ENCODE measurements at places on chromosomes 11 and 22.

GRCh38 chr11:47148903-47149531, 27.7 kb downstream of the ARFGAP2 start:
- DNase-seq = no peak

GRCh38 chr11:46112961-46113607, 8.2 kb downstream of the PHF21A start:
- DNase-seq = peak; percentile 82

GRCh38 chr22:41697126-41697775, 2.1 kb upstream of the MEI1 start:
- peak; percentile 69 for DNase-seq

GRCh38 chr22:46055911-46056545, 79.1 kb upstream of the WNT7B start:
- DNase-seq = no peak

DNA sequence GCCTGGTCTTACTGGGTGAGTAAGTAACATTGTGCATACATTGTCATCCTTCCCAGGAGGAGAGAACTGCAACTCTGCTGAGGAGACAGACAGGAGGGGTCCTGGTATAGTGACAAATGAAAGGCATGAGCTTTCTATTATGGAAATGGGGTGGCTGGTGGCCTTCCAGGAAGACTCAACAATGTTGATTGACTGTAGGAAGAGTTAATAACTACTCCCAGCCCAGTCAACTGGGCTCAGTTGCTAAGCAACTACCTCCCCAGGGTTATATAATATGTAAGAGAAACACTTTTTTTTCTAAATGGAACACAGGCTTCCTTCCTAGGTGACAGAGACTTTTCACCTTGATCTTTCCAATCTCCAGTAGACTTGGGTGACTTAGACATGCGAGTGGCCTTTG, 28.2 kb downstream of the SEZ6L start:
- no peak for DNase-seq

DNA sequence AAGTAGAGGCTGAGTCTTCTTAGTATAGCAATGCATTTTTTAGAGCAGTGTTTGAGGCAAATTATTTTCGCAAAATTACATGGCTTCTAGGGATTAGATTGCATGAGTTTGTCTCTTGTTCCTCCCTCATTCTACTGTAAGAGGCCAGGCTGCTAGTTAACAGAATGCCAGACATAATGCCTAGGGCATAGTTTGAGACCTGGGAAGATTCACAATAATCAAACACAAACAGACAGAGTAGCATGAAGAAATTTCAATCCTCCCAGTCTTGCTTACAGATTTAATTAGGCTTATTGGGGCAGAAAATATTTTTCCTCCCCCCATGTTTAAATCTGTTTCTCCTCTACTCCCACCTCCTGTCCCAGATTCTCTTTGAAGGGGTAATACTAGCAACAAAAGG, 48.3 kb downstream of the ARHGEF12 start:
- DNase-seq = no peak

DNA sequence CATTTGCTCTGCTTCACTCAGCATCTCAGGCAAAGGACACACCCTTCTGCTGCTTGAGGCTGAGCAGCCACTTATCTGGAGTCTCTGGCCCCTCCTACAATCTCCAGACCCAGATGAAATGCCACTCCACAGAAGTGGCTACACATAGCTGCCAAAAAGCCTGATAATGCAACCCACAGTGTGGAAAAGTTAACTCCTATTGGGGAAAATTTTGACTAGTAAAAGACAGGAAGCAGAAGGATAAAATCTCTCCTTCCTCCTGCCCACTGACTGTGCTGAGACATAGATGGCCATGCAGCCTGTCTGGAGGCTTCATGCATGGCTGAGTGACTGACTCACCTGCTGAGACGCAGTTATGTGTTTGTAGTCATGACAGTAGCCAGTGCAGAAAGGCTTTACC, 92.3 kb upstream of the TEAD1 start:
- peak; percentile 21 for DNase-seq

GRCh38 chr11:69721106-69721505, 17.3 kb upstream of the FGF19 start:
- DNase-seq = no peak

- DNase-seq = no peak
Measured at GRCh38 chr11:113415343-113415742, 27.8 kb downstream of the ANKK1 start.

- no peak for DNase-seq
Measured at GRCh38 chr22:47564158-47564450, 801.7 kb downstream of the TBC1D22A start.

- no peak for DNase-seq
Measured at GRCh38 chr22:48369789-48370507, 1457.7 kb downstream of the BRD1 start.

GRCh38 chr11:71322192-71322735, 69.9 kb upstream of the SHANK2 start:
- no peak for DNase-seq

DNA sequence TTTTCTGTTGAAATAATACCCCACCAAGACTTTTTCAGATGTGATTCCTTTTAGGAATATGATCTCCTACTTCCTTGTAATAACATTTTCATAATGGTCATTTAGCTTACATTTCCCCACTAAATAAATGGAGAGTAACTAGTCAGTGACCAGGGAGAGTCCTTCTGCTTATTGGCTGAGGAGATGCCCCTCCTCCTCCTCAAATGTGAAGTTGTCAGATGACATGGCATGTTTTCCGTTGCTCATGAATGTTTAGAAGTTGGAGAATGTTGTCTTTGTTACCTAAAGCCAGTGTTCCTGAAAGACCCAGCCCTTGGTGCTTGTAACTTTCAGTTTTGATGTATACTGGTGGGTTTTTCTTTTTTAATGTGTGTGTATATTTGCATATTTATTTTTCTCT, 38.2 kb downstream of the CSRP3 start:
- DNase-seq = no peak

GRCh38 chr11:115765803-115766239, 261.6 kb upstream of the CADM1 start:
- DNase-seq = no peak

GRCh38 chr22:49785046-49785521, 42.6 kb downstream of the BRD1 start:
- DNase-seq = no peak

DNA sequence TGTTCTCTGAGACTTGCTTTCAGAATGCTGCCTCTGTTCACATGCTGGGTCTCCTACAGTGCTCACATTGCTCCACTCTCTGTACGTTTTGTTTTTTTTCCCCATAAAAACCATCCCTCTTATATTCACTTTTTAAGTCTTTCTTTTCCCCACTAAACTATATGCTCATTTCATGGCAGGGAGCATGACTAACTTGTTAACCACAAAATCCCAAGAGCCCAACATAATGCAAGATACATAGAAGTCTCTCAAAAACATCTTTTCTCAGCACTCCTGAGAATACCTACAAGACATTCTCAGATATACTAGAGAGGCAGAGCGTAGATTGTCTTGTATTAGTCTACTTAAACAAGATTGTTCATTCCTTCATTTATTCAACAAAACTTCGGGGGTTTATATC, 73.3 kb downstream of the FAM76B start:
- no peak for DNase-seq

- DNase-seq = no peak
Measured at GRCh38 chr11:134686460-134687061, 274.5 kb upstream of the B3GAT1 start.

GRCh38 chr22:29230972-29231875, 25.5 kb downstream of the EMID1 start:
- DNase-seq = no peak

DNA sequence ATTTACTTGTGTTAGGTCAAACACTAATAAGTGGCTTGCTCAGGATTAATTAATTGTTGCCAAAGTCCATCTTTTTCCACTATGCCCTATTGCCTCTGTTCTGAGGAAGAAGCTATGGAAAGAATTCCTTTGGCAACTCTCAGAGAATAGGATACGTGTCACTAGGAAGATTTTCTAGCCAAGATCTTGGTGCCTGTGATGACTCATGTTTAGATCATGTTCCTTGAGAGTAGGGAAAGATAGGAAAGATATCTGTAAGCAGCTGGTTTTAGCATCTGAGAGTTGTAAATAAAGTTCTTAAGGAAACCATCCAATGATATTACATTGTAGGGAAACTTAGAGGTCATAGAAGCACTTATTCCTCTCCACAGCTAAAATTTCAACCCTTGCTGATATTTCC, 15.7 kb downstream of the SLN start:
- no peak for DNase-seq

DNA sequence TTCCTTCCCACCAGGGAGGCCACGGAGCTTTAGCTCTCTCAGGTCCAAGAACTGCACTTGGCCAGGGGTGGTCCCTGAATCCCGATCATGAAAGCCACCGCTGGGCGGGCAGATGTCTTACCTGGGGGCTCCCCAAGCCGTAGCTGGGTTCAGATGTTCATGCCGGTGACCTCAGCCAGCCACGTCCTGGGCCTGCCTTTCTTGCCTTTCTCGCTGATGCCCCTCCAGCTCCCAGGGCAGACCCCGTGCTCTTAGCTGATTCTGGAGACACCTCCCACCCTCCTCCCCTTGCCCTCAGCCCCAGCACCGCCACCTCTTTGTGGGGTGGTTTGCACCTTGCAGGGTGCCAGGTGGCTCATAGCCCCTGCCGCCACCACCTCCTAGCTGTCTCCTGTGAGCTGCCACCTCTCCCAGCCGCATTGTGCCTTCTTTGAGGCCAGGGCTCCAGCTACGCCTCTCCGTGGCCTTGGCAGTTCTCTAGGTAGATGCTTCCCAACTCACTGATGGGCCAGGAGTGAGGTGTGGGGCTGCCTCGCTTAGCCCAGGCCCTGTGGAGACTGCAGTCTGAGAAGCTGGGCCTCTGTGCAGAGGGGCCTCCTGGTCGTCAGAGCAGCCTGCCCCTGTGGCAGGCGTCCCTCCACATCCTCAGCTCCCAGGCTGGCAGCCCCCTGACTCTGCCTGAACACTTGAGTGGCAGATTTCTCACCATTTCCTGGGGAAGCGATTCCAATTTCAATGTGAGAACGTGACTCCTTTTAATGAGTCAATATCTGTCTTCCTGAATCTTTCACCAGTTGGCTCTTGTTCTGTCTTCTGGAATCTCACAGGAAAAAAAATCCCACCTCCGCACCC, 97.6 kb upstream of the B3GAT1 start:
- DNase-seq = no peak

GRCh38 chr22:38423512-38424503, 31.2 kb downstream of the KCNJ4 start:
- peak; percentile 15 for DNase-seq

DNA sequence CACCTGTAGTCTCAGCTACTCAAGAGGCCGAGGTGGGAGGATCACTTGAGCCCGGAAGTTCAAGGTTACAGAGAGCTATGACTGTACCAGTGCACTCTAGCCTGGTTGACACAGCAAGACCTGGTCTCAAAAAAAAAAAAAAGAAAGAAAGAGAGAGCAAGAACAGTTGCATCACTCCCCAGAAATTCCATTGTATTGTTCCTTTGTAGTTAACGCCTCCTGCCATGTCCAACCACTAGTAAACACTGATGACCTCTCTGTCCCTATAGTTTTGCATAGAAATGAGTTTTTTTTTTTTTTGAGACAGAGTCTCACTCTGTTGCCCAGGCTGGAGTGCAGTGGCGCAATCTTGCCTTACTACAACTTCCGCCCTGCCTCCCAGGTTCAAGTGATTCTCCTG, 10.8 kb downstream of the PATL1 start:
- DNase-seq = no peak

GRCh38 chr11:60457576-60457975, 1.9 kb downstream of the MS4A1 start:
- no peak for DNase-seq

DNA sequence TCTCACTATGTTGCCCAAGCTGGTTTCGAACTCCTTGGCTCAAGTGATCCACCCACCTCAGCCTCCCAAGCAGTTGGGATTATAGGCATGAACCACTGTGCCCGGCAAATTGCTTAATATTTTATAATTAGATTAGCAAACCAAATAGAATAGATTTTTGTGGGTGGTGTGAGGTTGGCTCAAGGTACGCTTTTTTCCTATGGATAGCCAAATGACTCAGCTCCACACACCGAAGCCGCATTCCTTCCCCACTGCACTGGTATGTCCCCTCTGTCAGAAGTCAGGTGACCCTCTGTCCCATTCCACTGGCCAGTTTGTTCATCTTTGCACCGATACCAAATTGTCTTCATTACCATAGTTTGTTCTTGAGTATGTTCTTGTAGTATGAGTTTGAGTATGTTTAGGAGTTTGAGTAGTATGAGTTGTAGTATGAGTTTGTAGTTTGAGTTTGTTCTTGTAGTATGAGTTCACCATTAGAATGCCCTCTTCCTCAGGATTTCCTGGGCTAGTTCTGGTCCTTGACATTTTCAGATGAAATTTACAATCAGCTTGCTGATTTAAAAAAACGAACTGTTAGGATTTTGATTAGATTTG, 19.4 kb downstream of the SUSD2 start:
- no peak for DNase-seq

DNA sequence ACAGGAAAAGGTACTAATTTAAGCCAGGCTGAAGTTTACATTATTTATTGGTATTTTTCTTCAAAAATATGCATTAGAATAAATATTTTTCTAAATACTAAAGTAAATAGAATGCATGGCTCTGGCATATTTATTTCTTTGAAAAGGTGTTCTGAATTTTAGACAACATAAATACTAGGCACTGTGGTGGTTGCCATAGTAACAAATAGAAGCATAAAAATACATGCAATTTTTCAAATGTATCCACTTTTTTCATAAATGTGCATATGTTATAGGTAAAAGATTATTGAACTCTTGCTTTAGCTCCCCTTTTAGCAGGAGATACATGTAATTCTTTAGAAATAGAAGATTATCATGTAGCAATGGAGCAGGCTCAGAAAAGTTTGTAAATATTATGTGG, 18.4 kb downstream of the DCDC1 start:
- no peak for DNase-seq

DNA sequence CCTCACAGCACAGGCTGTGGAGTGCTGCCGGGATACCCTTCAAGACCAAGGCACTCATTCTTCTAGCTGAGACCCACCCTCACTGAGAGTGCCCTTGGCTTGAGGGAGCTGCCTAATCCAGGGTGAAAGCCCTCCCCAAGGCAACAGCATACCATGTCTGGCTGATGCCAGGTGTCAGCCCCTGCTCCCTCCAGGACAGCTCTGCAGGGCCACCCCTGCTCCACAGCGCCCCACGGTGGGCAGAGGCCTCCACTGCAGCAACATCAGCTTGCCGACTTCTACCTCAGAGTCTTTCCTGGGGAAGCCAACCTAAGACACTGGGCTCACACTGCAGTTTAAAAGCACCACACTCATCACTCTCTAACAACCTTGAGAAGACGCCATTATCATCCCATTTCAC, 29.0 kb downstream of the TTLL1 start:
- no peak for DNase-seq

Data from NCI-H526 treated with DMSO at 0.1 percent for 48 hours (cell line).